ENCODE measurements at places on chromosomes 13 and 19.

- DNase-seq, result no peak
Measured at GRCh38 chr13:87172166-87172835, 498.9 kb upstream of the SLITRK5 start.

GRCh38 chr13:52878831-52879230 lies 30.4 kb upstream of the PCDH8 start:
- no peak for DNase-seq

- no peak for DNase-seq
Measured at GRCh38 chr19:11111771-11112144, 22.5 kb downstream of the LDLR start.

DNA sequence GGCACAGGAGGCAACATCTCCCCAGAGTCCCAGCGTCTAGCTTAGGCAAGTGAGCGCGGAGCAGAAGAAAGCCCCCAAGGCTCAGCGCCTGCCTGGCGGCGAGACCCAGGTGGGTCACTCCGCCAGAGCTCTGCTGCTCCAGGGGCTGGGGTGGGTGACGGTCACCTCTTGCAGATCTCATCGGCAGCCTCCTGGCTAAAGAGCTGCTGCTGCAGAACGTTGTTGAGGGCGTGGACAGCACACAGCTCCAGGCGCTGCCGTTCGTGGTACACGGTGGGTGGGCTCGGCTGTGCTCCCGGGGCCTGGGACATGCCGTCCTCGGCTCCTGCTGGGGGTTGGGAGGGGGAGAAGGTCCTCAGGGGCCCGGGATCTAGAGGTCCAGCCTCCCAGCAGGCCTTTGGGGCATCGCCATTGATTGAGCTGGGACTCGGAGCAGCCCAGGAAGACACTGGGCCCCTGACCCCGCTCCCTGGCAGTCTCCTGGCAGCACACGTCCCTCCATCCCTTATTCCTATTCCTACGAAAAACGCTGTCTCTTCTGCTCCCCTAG lies 795 bp downstream of the JOSD2 start:
- no peak for DNase-seq

DNA sequence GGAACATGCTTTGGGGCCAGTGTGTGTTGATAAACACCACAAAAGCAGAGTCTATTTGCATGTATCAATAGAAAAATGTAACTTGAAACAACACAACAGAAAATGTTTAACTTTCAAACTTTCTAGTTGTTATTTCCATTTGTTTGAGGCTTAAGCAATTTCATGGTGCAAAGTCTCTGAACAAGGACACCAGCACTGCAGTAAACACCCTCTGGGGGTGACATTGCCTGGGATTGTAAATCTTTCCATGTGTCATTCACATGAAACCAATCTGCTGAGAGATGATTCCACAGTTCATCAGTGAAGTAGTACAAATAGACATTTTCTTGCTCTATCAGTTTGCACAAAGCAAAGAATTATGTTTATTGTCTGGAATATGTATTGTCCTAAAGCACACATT lies 124.5 kb downstream of the ITGBL1 start:
- DNase-seq, result no peak

GRCh38 chr13:76292726-76293125 lies 593.5 kb downstream of the KCTD12 start:
- no peak for DNase-seq

GRCh38 chr19:16359074-16359473 lies 34.4 kb downstream of the KLF2 start:
- DNase-seq, result no peak

DNA sequence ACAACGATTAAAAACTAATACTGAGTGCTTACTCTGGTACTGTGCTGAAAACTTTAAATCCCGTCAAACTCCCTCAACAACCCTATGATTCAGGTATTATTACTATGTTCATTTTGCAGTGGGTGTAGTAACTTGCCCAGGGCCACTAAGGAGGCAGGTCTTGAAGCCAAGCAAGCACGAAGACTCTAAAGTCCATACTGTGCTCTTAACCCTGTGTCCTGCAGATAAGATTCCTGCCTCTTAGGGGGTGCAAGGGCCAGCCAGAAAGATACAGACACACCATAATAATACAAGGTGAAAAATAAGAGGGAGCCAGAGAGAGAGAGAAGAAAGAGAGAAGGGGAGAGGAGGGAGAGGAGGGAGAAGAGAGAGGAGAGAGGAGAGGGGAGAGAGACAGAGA lies 95.5 kb downstream of the CDADC1 start:
- no peak for DNase-seq

GRCh38 chr13:36528105-36528504 lies 95.8 kb downstream of the CCNA1 start:
- no peak for DNase-seq

DNA sequence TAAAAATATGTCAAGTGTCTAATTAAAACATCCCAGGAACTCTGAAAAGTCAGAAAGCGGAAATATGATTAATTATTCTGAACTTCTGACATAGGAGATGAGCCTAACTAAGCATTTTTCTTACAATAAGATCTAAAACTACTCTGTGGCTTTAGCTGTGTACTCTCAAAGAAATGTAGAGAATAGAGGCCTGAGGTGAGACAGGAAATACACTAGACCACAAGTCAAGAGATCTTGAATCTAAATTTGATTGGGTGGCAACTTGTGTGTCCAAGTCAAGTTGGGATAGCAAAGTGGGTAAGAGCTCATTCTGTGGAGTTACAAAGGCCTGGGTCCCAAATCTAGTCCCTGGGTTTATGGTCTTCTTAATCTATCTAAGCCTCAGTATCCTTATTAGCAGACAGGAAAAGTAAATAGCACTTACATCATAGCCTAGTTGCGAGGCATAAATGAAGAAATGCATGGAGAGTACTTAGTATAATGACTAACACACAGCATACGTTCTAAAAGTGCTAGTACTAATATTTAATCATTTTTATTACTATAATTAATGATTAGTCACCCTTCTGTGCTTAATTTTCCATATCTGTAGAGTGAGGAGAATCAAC lies 9.4 kb upstream of the LRRC63 start:
- DNase-seq, result peak; percentile 41

GRCh38 chr13:94308832-94309231 lies 170.7 kb downstream of the DCT start:
- DNase-seq, result no peak

DNA sequence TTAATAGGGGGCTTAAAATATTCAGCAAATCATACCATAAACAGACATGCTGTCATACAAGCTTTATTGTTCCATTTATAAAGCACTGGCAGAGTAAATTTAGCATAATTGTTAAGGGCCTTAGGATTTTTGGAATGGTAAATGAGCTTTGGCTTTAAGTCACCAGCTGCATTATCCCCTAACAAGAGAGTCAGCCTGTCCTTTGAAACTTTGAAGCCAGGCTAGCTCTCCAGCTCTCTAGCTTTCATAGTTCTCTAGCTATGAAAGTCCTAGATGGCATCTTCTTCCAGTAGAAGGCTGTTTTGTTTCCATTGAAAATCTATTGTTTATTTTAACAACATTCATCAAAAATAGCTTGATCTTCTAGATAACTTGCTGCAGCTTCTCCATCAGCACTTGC lies 420.8 kb upstream of the GPC6 start:
- DNase-seq, result no peak

DNA sequence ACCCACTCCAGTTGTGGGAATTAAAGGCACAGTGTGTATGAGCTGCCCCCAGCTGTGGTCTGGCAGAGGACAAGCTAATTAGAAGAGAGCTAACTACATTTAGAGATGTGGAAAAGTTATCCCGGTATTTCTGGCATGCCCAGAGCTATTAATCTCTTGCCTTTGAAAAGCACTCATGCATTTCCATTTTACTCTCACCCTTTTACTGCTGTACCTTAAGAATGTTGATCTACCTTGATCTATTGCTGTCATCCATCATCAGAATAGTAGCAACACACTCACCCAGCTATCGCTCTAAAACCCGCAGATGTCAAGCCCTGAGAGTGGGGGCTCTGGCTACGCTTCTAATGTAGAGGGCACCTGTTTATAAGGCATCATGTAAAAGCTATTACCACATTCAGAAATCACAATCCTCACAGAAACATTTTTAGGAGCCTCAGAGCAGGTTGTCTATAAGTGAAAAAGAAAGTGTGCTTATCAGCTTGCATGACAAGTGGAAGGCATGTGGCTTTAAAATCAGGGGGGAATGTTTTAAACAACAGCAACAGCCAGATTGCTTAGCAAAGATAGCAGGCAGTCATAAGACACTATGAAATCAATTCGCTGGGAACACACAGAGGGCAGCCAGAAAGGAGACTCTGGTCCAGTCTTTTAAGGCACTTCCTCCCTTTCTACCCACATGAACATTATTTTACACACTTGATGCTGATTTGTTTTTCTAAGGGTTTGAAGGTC lies 224.2 kb upstream of the IRS2 start:
- DNase-seq, result no peak

GRCh38 chr13:46297361-46297811 lies 85.7 kb downstream of the LRRC63 start:
- peak; percentile 17 for DNase-seq

DNA sequence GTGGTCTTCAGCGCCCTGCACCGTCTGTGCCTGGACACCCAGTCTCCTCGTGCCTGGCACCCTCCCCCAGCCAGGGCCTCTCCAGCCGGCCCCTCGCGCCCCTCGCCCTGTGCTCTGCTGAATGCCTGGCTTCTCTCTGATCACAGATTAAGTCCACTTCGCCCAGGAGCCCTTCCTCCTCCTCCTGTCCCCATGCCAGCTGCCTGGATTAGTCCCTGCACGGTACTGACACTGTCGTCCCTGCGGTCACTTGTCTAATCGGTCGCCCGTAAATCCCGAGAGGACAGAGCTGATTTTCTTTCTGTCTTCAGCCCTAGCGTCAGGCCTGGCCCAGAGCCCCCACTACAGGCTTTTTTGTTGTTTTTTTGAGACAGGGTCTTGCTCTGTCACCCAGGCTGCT lies 6.6 kb downstream of the THOP1 start:
- DNase-seq, result no peak

DNA sequence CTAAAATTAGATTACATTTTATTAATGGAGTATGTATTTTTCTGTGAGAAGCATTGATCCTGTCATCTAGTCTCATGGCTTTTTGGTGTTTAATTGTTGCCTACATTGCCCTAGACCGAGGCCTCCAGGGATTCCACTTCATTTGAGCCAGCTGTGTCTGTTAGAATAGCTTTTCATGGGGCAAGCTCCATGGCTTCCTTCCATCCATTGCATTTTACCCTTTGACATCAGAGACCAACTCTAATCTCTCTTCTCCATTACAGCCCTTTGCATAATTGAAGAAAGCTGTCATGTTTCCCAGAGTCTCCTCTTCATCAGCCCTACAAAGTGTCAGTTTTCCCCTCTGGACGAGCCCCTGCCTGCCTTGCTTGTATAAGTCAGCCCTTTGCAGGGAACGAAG lies 70.6 kb downstream of the MTUS2 start:
- DNase-seq, result no peak

DNA sequence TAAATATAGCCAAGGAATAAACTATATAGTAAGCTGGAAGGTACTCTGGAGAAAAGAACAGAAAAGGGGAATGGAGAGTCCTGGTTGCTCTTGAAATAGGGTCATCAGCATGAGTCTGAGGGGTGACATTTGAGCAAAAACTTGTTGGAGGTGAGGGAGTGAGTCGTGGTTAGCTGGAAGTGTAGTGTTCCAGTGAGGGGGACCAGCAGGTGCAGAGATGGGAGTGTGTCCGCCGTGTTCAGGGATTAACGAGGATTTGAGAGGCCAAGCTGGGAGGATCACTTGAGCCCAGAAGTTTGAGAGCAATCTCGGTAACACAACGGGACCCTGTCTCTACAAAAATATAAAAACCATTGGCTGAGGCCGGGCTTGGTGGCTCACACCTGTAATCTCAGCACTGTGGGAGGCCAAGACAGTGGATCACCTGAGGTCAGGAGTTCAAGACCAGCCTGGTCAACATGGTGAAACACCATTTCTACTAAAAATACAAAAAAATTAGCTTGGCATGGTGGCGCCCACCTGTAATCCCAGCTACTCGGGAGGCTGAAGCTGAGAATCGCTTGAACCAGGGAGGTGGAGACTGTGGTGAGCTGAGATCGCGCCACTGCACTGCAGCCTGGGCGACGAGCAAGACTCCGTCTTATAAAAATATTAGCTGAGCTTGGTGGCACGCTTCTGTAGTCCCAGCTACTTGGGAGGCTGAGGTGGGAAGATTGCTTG lies 1.1 kb downstream of the SUPT5H start:
- no peak for DNase-seq
